Cortex of kidney (tissue), 1 donor: ENCODE measurements at places on chromosomes 4 and X.

DNA sequence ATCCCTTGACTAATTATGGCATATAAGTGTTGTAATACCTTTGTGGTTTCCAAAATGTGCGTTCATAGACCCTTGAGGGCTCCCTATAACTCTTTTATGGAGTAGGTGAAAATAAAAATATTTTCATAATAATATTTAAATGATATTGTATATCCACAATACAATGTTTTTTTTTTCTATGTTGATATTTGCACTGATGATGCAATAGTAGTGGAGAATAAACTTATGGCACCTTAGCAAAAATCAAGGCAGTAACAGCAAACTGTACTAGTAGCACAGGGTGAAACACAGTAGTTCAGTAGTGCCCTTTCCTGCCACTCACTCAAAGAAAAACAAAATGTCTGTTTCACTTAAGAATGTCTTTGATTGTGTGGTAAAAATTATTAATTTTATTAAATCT, 465.3 kb downstream of the C4orf33 start:
- no peak for DNase-seq

DNA sequence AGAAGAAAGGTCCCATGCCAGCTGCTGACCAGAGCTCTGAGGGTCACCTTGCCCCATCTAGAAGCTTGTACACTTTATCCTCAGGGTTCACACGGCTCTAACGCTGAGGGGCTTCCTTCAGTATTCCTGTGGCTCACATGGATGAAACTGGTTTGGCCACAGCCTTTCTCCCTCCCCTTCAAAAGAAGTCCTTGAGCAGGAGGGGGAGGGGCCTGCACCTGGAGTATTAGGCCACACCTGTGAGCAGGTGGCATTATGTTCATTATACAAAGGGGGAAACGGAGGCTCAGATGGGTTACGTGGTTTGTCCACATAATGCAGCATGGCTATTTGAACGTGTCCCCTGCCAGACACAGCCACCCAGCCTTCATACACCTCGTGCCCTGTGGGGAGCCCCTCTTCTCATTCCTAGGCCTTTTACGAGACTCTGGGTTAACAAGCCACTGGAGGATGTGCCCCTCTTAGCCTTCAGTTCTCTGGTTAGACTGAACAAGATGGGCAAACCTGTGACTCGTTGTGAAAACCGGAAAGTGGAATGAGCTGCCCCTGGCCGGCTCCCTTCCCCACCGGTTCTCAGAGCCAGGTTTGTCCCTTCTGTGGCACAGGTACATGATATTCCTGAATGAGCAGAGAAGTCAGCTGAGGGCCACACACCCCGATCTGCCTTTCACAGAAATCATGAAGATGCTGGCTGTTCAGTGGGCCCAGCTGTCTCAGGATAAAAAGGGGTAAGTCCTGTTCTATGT, 27.2 kb upstream of the JAKMIP1 start:
- no peak for DNase-seq

GRCh38 chr4:73673286-73673685, 53.0 kb upstream of the RASSF6 start:
- DNase-seq, result no peak

DNA sequence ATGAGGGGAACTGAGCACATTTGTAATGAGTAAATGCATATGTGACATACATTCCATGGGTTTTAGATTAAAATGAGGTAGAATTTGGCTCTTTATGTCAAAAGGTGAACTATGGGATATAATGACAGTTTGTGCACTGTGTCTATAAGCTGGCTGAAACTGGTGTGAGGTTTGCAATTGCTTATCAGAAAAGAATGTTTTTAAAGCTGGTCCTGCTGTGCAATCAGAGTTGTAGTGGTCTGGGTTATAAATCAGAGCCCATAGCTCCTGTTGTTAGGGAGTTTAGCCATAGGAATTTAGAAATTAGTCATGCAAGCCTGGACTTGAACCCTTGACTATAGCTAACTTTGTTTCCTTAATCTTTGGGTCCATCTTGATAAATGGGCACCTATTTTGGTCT, 23.1 kb upstream of the GATB start:
- no peak for DNase-seq

- no peak for DNase-seq
These were observed 51.1 kb downstream of the SCML1 start for GRCh38 chrX:17788439-17788838.
